NB4 (cell line): ENCODE measurements at places on chromosomes 3 and 15.

GRCh38 chr15:76861815-76862397 lies 43.2 kb downstream of the SCAPER start:
- peak; percentile 9 for DNase-seq

GRCh38 chr3:76307556-76307955 lies 522.2 kb upstream of the ZNF717 start:
- DNase-seq = no peak

DNA sequence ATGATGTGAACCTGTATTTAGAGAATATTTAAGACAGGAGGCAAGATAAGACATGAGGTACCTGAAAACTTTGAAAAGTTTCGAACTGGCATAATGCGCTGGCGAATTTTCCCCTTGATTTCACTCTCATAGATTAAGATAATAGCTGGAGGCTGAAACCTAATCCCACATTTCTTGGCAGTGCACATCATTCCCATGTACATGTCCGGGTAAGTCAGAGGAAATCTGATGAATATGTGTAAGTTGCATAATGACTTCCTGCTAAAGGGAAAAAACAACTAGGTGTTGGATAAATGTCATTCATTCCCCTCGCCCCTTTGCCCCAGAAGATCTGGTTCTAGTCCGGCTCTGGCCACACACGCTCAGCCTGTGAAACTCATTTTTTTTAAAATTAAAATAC lies 3.6 kb downstream of the CEP19 start:
- no peak for DNase-seq

GRCh38 chr3:127039719-127040118 lies 56.8 kb downstream of the PLXNA1 start:
- no peak for DNase-seq

DNA sequence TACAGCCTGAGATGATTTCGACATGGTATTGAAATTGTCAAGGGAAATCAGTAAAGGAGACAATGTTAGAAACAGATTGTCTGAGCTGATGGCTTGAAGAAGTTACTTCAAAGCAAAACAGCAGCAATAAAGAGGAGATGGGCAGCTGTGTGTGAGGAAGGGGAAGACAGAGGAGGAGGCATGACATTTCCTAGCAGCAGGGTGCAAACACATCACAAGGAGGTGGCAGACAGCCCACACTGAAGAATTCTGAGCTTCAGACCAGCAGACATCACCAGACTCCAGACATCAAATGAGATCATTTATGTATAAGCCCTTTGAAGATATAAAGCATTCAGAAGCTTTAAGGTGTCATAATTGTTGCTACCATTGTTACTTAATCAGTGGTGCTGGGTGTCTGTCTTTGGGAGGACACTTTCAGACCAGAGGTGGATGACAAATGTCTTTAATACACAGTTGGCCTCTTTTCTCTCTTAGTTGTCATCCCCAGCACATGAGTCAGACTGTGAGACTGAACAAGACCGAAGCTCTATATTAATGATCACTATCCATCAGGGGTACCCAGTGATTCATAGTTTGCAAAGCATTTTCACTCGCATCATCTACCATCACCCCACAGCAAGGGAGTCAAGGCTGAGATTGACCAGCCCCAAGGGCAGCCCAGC lies 203.9 kb downstream of the MINAR1 start:
- DNase-seq = no peak

GRCh38 chr15:78374436-78375393 lies 34.6 kb downstream of the CRABP1 start:
- peak; percentile 70 for DNase-seq

DNA sequence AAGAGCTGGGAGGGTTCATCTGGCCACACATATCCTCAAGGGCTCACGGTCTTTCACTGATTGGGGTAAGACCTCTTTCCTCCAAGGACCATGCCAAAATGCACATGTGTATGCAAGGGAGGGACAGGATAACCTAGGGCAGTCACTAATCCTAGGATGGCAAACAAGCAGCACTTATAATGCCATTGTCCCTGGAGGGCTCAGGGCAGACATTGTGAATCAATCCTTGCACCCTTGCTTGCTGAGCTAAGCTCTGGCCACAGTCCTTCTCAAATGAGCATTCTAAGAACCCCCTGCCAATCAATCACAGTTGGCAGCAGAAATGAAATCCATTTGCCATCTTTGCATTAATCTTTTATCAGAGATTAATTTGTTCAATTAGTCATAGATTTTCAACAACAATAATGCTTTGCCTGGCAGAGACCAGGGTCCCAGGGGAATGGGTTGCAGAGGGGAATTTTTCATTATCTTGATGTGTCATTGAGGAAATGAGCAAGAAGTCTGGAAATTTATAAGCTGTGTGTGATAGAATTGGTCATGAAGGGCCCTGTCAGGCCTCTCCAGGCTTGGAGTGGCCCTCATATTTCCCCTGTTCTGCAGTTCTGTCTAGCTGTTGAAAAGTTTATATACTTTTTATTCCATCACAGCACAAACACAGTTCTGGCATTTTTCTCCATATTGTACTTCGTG lies 57.2 kb upstream of the KY start:
- DNase-seq = no peak

DNA sequence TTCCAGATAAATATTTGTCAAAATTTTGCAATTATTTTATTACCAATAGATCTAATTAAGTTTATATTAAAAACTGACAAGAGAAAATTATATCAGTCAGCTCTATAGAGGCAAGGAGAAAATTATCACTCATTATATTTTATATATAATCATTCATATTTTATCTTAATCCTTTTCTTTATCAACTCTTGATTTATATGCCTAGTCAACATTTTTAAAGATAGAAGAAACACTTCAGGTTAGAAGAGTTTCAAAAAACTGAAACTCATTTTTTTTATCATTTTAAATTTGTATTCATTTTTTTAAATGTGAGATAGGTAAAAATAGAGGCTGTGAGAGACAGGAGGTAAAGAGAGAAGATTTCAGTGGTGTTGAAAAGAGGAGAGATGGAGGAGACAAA lies 217.3 kb upstream of the P2RY1 start:
- no peak for DNase-seq

DNA sequence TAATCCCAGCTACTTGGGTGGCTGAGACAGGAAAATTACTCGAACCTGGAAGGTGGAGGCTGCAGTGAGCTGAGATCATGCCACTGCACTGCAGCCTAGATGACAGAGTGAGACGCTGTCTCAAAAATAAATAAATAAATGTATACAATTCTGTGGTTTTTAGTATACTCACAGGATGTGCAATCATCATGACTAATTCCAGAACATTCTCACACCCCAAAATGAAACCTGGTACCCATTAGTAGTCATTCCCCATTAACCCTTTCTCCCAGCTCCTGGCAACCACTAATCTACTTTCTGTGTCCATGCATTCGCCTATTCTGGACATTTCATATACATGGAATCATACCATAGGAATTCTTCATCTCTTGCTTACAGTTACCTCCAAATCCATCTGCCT lies 44.5 kb downstream of the LRRFIP2 start:
- no peak for DNase-seq

DNA sequence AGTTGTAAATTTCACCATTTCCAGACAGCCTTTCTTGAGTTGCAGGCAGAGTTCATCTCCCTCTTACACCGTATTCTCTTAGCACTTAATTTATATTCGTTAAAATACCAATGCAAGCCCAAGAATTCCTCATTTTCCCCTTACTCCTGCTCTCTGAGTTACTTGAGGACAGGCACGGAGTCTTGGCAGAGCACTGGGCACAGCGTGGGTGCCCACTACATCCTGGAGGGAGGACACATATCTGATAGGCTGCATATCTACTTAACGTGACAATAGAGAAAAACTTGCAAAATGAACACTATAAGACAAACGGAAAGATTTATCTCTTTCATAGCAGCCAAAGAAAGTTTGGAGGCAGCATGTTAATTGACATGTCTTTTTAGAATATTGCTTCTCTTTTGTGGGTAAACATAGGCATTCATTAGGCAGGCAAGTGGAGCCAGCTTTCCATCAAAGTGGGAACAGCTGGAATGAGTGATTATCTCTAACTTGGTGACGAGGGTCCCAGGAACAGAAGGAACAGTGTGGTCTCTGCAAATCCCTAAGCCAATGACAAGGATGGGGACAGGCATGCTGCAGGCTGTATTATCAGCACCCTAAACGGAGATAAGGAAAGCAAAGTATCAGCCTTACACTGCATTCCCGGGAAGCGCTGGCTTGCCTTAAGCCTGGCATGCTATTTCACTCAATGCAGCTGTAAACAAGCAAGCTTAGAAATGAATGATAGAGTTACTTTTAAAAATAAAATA lies 116.5 kb downstream of the RTP4 start:
- DNase-seq = no peak

DNA sequence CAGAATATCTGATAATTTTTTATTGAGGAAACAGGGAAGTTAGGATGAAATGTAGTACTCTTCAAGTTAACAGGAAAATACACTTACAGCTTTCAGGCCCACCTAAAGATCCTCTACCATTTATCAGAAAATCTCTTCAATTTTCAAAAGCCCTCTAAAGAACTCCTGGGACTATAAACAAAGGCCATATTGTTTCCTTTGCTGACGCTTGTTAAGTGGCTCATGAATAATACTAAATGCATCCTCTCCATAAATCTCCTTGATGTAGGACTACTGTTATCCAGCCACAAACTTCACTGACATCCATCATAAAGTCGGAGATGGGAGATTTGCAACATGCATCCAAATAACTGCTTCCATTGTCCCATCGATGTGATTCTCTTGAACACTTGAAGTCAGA lies 326.5 kb downstream of the ZIC1 start:
- DNase-seq = no peak

DNA sequence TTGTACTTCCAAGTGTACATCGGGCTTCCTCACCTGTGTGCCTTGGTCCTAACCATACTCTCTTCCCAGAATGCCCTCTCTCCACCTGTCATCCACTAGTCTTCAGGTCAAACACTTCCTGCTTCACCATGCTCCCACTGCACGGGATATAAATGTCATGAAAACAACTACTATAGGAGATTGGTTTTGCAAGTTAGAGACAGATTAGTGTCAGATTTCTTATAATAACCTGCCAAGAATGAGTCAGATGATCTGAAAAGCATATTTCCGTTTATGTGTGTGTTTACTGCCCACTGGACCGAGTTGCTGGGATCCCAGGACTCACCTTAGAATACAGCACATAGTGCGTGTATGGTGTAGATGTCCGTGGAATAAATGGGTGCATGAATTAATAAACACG lies 21.4 kb downstream of the PLA1A start:
- no peak for DNase-seq

DNA sequence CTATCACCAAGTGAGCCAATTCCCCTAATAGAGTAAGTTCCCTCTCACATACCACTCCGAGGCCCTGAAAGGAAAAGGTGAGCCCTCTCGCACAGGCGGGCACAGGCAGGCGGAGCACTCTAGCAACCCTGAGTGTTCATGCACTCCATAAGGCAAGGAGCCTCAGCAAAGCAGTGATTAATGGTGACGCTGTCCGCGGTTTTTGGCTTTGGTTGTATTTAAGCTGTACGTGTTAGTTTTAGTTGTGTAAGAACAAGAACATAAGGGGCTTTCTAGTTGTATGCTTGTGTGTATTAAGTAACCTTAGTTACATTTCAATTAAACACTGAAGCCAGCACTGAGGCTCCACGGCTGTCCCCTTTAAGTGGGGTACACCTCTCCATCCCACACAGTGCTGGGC lies 33.1 kb downstream of the KLHL25 start:
- no peak for DNase-seq

- DNase-seq = no peak
Observed at GRCh38 chr3:187398955-187399354, 30.8 kb downstream of the RTP4 start.

DNA sequence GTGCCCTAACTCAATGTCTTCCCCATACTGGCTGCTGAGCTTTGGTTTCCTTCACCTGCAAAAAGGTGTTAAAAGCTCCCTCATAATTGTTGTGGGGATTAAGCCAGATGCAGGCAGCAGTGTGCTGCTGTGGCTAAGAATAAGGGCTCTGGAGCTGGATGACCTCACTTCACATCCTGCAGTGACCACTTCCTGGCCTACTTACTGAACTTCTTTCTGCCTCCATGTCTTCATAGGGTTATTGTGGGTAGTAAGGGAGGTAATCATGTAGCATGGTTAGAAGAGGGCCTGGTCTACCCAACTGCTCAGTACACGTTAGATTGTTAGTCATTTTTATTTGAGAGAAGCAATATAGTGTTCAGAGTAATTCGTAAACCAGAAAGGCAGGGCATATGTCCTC lies 18.4 kb downstream of the GYG1 start:
- DNase-seq = peak; percentile 72

- no peak for DNase-seq
Observed at GRCh38 chr3:128488991-128489673, 3.9 kb downstream of the GATA2 start.

- DNase-seq = peak; percentile 43
Observed at GRCh38 chr3:113783463-113783862, 36.6 kb downstream of the ATP6V1A start.

- DNase-seq = no peak
Observed at GRCh38 chr3:115828401-115828800, 205.1 kb downstream of the GAP43 start.

DNA sequence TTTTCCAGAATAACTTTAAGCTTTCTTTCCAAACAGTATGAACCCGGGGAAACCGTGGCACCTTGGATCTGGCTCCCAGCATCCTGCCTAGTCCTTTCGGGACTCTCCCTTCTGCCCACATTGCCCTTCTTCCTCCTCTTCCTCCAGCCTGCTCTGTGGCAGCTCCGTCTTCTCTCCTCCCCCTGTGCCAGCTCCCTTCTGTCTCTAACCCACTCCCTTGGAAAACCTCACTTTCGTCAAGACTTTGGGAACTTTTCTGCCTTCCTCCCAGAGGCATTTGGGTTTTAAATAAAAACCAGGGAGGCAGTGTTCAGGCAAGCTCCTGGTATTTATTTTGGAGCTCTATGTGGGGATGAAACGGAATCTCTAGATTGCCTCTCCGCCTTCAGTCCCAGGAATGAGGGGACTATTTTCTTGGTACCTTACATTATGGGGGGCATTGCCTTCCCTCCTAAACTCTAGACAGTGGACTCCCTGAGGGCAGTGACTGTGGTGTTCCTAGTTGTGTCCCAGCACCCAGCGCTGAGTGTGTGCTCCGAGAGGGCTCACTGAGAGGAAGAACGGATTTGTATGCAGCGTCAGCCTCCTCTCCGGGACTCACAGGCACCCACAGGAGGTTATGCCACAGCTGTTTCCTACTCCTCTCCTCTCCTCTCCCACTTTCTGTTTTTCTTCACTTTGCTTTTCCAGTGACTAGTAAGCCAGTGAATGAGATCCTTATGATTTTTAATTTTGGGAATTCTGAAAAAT lies 105.4 kb upstream of the MRPS22 start:
- DNase-seq = no peak

GRCh38 chr15:100768501-100768931 lies 111.1 kb upstream of the ALDH1A3 start:
- DNase-seq = no peak
